Activated CD4-positive, alpha-beta T cell treated with anti-CD3 and anti-CD28 coated beads for 36 hours (primary cell): ENCODE measurements at places on chromosomes 2 and 18. TPM values are rescaled to one million over a fixed set of nuclear protein-coding genes. Genes with fewer than 3 reads are reported as not detected.

MOGAT1 gene
- total RNA-seq = not detected

LINC00305 gene
- total RNA-seq = not detected

CD8B2 gene
- total RNA-seq = 0.11 TPM

INSIG2 gene
- 23.5 TPM for total RNA-seq

MAPRE3 gene
- 3.2 TPM for total RNA-seq

TRIM43 gene
- total RNA-seq = not detected

KCNG2 gene
- total RNA-seq = not detected

DNA sequence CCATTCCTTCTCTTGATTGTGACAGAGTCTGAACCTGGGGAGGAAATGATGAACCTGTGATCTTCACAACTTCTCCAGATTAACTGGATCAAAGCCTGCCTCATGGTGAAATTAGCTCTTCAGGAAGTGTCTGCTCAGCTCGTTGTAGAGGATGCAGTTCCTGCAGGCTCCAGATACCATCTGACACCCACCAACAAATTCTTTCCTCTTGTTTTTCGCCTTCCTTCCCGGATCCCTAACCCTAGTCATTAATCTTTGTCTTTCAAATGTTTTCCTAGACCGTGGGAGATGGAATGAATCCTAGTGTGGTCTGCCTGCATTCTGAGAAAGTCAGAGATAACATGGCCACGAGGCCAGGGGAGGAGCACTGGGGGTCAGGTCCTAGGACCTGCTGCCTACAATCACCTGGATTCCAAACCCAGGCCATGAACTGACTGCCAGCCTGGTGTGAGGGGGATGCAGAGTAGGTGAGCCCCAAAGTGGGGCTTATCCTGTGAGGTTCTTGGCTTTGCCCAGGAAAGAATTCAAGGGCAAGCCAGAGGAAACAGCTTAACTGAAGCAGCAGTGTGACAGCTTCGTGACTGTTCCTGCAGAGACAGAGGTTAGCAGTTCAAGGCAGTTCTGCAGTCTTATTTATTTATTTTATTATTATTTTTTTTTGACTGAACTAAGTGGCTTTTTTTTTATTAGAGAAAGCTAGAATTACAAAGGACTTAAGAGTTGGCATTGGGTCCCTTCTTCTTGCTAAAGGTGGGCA lies 67.8 kb downstream of the DIPK1C start:
- no peak for DNase-seq

DNA sequence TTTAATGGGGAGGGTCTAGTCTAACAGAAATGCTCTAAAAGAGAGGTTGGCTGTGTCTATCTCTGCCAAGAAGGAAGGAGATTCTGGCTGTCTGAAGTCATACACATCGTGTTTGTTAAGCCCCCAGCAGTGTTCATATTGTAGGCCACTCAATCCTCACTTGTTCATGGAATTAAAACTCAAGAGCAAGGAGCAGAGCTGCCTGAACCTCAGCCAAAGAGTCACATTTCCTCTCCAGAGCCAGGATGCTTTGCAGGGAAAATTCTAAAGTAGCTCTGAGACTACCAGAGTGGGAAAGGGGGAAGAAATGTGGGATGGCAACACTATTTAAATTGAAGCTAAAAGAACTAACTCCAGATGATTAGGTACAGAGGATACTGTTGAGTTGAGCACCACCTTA lies 190.7 kb upstream of the CXCR4 start:
- DNase-seq = no peak

- no peak for DNase-seq
Observed at GRCh38 chr18:77481541-77481940, 231.9 kb downstream of the GALR1 start.

GRCh38 chr2:41694536-41695049 lies 353.2 kb upstream of the PKDCC start:
- DNase-seq = no peak
